ENCODE measurements at places on chromosomes 11 and 22.

DNA sequence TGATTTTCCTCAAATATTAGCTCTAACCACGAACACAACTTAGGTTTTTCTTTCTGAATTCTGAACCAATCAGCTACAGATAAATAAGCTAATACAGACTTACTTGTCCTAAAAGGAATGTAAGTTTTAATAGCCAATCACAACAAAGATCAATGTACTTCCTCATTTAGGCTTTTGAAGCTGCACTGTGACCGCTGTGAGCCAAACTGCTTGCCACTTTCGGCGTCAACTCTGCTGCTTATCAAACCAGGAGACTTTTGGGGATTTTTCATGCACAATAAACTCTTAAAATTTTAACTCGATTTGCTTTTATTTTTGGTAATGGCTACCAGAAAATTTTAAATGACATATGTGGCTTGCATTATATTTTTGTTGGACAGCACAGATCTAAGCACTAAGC lies 92.5 kb downstream of the TMPRSS5 start:
- H3K4me3 ChIP-seq: no peak overlapping the region
- no peak for DNase-seq
- no peaks in the 10 kb centered on the region for H3K4me1 ChIP-seq
- H3K27me3 ChIP-seq: no peaks in the 10 kb centered on the region
- H3K27ac ChIP-seq: no peak overlapping the region

- no peak overlapping the region for H3K27ac ChIP-seq
- no peaks in the 10 kb centered on the region for H3K36me3 ChIP-seq
- peaks cover 6% of the 10 kb centered on the region for H3K4me1 ChIP-seq
- no peak overlapping the region for H3K4me3 ChIP-seq
- DNase-seq: no peak
- H3K27me3 ChIP-seq: no peaks in the 10 kb centered on the region
These were observed 8.7 kb downstream of the MYO18B start for GRCh38 chr22:25750569-25751173.

GRCh38 chr11:63889344-63889743 lies 27.6 kb downstream of the RCOR2 start:
- peak overlapping the region; percentile 66 for H3K4me3 ChIP-seq
- peaks cover 3% of the 10 kb centered on the region for H3K4me1 ChIP-seq
- peaks cover 2% of the 10 kb centered on the region for H3K36me3 ChIP-seq
- peak; percentile 65 for DNase-seq
- H3K27ac ChIP-seq: peak overlapping the region; percentile 96
- no peaks in the 10 kb centered on the region for H3K27me3 ChIP-seq

DNA sequence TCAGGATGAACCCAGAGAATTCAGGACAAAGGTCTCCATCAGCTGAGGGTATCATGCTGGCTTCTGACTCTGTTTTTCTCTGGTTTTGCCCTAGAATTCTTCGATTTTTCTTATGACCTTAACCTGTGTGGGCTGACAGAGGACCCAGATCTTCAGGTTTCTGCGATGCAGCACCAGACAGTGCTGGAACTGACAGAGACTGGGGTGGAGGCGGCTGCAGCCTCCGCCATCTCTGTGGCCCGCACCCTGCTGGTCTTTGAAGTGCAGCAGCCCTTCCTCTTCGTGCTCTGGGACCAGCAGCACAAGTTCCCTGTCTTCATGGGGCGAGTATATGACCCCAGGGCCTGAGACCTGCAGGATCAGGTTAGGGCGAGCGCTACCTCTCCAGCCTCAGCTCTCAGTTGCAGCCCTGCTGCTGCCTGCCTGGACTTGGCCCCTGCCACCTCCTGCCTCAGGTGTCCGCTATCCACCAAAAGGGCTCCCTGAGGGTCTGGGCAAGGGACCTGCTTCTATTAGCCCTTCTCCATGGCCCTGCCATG lies 16.8 kb downstream of the SERPING1 start:
- no peak for DNase-seq
- H3K27ac ChIP-seq: no peak overlapping the region
- H3K27me3 ChIP-seq: no peaks in the 10 kb centered on the region

- no peaks in the 10 kb centered on the region for H3K4me1 ChIP-seq
- H3K36me3 ChIP-seq: no peaks in the 10 kb centered on the region
- no peak overlapping the region for H3K4me3 ChIP-seq
- H3K27ac ChIP-seq: no peak overlapping the region
- H3K27me3 ChIP-seq: peaks cover 2% of the 10 kb centered on the region
- no peak for DNase-seq
These were observed 1519.7 kb downstream of the BRD1 start for GRCh38 chr22:48307931-48308330.

GRCh38 chr22:33962409-33962808 lies 42.1 kb upstream of the LARGE1 start:
- no peaks in the 10 kb centered on the region for H3K36me3 ChIP-seq
- no peak overlapping the region for H3K4me3 ChIP-seq
- no peaks in the 10 kb centered on the region for H3K4me1 ChIP-seq
- DNase-seq: no peak
- no peak overlapping the region for H3K27ac ChIP-seq

GRCh38 chr22:37151401-37151800 lies 1.7 kb upstream of the IL2RB start:
- H3K27ac ChIP-seq: no peak overlapping the region
- H3K4me3 ChIP-seq: no peak overlapping the region
- no peaks in the 10 kb centered on the region for H3K27me3 ChIP-seq
- DNase-seq: no peak

GRCh38 chr11:34353881-34354280 lies 3.9 kb downstream of the ABTB2 start:
- H3K27me3 ChIP-seq: peaks cover 49% of the 10 kb centered on the region
- H3K4me1 ChIP-seq: peaks cover 27% of the 10 kb centered on the region
- H3K4me3 ChIP-seq: no peak overlapping the region
- no peak for DNase-seq
- H3K27ac ChIP-seq: no peak overlapping the region

Measured in small intestine (tissue), 16 donors.